ENCODE measurements at places on chromosomes 1 and 21. TPM values are rescaled to one million over a fixed set of nuclear protein-coding genes. Genes with fewer than 3 reads are reported as not detected.

The ADCY10 gene
- total RNA-seq, result 0.06 TPM

The SMIM11 gene
- 19.6 TPM for total RNA-seq

The KLHL20 gene
- total RNA-seq, result 22.3 TPM

The KCNA2 gene
- total RNA-seq, result 0.10 TPM

The FAM177B gene
- total RNA-seq, result not detected

All from cardiac ventricle fibroblast (primary cell).